NCI-H2227 treated with DMSO at 0.1 percent for 48 hours (cell line): ENCODE measurements at places on chromosomes 6 and 20.

- DNase-seq = no peak
These were observed at the start of gene UNC5CL for GRCh38 chr6:41039060-41039998. TSS of gene UNC5CL (minus strand) at chr6:41039221. CDS start at chr6:41035074, 4,147 bp downstream.

DNA sequence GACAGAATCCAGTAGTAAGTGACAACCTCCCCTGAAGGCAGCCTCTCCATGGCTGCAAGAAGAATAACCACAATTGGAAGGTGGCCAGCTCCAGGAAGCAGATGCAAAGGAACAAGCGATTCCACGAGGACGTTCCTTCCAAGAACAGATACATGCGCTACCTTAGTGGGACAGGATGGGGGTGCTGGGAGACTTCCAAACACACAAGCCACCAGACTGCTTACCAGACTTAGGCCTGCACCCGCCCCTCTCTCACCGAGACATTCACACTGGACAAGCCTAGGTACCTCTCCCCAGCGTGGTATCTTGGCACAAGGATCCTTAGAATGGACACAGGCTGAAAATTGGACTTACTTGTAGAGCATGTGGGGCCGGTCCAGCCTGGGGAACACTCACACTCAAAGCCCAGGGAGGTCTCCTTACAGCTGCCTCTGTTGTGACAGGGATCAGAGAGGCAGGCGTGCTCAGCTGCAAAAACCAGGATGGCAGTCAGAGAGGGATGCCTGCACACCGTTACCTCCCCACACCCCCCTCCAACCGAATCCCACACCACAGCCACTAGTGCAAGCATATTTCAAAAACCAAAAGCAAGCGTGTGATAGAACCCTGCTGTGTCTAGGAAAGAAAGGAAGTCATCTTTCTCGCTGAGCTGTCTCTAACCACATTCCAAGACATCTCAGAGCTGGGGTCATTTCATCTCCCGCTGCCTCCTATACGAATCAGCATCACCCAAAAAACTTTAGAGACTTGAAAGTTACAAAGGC is 22.4 kb downstream of the JAG1 start:
- no peak for DNase-seq

GRCh38 chr6:2523061-2523460 is 227.7 kb downstream of the MYLK4 start:
- no peak for DNase-seq

DNA sequence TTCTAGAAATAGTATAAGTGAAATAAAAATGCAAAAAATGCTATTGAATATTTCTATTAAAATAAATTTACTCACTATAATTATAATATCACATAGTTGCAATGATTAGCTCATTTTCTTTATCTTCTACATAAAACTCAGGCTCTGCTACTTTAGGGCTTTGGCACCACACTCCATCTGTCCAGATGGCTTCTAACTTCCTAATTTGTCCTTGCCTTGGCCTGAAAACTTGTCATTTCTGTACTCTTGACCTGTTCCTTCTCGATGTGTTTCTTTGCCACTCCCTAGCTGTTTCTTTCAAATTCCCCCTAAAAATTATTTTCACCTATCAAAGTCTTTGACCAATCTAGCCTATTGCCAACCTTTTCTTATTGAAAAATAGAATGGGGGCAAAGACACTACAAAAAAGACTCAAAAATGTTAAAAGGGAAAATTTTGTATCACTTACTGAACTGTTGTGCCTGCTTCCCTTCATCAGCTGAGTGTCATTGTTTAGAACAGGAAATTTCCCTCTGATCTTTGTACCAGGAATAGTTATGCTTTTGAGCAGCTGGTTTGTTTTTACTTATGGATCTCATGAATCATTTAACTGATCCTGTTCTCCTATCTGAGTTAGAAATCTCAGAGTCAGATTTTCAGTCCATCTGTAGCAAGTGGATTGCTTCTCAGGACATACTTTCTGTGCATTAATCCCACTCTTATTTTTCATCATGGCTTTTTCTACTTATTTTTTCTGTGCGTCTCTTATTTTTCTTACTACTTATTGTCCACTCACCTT is 279.2 kb upstream of the CNR1 start:
- no peak for DNase-seq

DNA sequence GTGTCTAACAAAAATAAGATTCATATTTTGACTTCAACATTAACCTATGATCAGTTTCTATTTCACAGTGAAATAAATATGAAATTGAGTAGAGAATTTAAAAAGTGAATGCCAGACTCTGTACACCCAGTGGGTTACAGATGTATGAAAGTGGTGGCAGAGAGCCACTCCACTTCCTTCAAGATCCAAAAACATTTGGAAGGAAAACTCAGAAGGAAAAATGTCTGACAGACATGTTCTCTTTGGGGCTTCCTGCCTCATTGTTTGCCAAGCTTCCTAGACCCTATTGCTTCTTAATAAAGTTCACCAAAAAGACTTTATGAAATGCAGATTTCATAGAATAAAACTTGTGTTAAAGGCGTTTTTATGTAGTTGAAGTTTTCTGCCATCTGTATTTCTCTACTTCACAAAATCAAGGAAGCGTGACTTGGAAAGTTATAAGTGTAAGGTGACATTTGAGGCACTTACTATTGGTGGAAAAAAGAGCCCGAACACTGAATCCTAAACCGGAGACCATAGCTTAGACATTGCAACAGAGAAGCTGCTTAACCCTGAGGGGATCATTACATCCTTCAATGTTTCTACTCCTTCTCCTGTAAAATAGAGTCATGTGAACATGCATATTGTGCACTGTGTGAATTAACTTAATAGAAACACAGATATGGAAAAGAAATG is 12.8 kb downstream of the HMGCLL1 start:
- DNase-seq = no peak

DNA sequence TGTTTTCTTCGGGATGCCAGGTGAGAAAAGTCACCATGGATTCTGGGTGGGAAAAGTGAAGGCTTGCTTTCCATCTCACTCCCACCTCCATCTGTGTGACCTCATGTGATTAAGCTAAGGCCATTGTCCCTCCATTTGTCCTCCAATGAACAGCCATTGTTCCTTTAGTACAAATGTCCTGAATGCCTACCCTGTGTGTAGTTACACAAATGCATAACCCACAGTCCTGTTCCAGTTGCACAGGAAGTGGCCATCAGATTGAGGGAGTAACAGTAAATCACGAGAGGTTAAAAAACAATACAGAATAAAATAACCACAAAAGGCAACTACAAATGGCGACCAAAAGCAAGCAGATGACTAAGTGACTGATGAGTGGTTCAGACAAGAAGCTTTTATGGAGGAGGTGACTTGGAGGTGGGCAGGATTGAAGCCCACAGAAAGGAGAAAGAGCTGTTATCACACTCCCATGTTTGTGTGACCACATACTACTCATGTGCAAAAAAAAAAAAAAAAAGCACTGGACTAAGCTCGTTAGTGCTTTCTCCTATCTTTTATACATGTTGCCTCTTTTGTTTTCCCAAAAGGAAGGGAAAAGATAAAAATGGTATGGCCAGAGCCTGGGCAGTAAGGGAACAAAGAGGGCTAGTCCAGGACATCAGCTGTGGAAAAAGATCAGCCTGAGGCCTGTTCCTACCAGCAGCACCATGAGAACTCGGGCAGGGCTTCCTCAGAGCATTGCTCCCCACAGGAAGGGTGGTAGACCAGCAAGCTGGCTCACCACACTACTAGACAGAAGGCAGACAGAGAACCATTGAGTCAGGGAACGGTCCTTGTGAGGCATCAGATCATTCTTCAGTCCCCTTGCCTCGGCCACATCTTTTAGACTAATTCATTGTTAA is 111.0 kb downstream of the TFAP2A start:
- no peak for DNase-seq

DNA sequence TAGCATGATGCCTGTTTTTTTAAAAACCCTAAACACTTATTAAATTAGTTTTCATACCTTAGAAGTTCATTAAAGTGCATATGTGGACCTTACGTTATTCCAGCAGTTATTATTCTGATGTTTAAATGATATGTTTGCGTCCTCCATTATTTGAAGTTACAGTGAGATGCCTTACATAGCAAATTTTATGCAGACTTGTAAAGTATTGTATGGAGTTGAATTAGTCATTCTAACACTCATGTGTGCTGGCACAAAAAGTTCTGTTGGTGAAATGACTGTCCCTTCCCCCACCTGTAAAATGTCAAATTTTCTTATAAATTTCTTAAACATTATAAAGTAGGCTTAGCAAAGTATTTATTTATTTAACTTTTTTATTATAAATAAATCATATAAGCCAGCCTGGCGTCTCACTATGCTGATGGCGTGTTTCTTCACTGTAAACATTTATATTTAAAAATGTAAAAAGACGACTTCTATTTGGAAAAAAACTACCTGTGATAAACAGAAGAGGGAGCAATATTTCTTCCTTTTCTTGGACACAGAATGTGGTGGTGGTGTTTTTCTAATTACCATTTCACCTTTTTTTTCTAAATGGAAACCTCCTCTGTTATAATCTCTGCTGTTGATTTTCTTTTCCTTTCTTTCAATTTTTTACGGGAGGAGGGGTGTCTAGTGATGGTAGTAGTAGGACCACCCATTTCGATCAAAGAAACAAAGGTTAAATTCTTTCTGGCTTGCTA is 155.4 kb downstream of the RFPL4B start:
- no peak for DNase-seq

- DNase-seq = no peak
These were observed 39.0 kb downstream of the STX11 start for GRCh38 chr6:144189351-144189750.

GRCh38 chr20:19473922-19474286 is 261.5 kb downstream of the SLC24A3 start:
- DNase-seq = no peak

- no peak for DNase-seq
These were observed 15.6 kb downstream of the NSFL1C start for GRCh38 chr20:1450926-1451491.

GRCh38 chr6:14431385-14432330 is 314.1 kb downstream of the CD83 start:
- peak; percentile 20 for DNase-seq

DNA sequence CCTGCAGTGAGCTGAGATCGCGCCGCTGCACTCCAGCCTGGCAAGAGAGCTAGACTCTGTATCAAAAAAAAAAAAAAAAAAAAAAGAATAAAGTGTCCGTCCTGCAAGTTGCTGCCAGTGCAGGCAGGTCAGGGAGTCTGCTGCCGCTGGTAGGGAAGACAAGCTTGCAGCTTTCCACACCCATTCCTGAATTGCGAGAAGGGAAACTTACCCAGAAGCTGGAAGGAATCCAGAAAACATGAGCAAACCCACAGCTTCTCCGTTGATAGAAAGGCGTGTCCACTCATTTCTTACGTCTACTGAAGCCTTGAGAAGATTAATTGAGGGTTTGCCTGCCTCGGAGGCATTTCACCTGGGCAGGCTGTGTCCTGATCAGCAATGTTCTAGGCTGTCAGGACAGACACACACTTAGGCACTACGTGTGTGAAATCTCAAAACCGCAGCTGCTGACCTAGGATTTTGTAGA is 61.6 kb upstream of the DSP start:
- peak; percentile 63 for DNase-seq

- no peak for DNase-seq
These were observed 96.1 kb downstream of the PAK5 start for GRCh38 chr20:9742821-9743220.

- DNase-seq = peak; percentile 1
These were observed 9.9 kb downstream of the CYP21A2 start for GRCh38 chr6:32047855-32048766.

- no peak for DNase-seq
These were observed 68.7 kb upstream of the FBXO30 start for GRCh38 chr6:145883263-145883662.
